ENCODE measurements at places on chromosomes 3 and 15.

GRCh38 chr15:68618394-68618793 lies 39.6 kb downstream of the CORO2B start:
- no peak for DNase-seq

- DNase-seq, result no peak
Observed at GRCh38 chr3:168475704-168476103, 380.0 kb upstream of the GOLIM4 start.

- no peak for DNase-seq
Observed at GRCh38 chr3:105398437-105398836, 31.7 kb downstream of the ALCAM start.

GRCh38 chr3:175593331-175593730 lies 734.2 kb downstream of the NAALADL2 start:
- no peak for DNase-seq

GRCh38 chr15:53536479-53537120 lies 222.9 kb downstream of the WDR72 start:
- no peak for DNase-seq

DNA sequence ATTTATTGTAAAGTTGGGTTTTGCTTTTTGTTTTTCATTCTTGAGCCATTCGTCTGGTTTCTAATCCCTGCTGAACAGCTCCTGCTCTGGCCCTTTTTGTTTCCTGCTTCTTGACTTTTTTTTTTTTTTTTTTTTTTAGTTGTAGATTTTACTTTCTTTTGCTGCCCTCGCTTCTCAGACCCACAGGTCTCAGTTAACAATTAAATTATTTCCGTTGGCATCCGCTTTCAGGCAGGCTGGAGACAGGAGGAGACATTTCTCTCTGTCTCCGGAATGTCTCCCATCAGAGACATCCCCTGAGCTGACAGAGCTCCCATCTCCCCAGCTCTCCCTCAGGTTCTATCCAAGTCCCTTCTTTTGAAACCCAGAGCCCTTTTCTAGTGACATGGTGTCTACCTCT lies 68.6 kb downstream of the SLC6A6 start:
- no peak for DNase-seq

DNA sequence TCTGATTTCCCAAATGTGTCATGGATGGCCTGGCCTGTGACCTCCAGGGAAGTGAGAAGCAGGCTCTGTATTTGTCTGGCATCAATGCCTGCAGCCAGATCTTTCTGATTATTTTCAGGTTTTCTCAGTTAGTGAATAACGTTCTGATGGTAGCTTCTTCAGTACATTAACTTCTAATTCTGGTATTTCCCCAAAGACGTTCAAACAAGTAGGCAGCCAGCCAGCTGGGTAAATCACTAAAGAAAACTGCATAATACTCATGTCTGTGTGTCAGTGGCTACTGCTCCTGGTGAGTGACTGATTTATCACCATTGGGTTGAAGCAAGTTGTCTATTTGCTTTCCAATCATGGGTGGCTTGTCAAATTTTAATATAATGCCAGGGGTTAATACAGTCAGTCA lies 162.6 kb upstream of the PFN2 start:
- no peak for DNase-seq

- DNase-seq, result no peak
Observed at GRCh38 chr3:114794894-114795630, 352.0 kb downstream of the ZBTB20 start.

- DNase-seq, result no peak
Observed at GRCh38 chr3:5301651-5302297, 114.3 kb downstream of the EDEM1 start.

DNA sequence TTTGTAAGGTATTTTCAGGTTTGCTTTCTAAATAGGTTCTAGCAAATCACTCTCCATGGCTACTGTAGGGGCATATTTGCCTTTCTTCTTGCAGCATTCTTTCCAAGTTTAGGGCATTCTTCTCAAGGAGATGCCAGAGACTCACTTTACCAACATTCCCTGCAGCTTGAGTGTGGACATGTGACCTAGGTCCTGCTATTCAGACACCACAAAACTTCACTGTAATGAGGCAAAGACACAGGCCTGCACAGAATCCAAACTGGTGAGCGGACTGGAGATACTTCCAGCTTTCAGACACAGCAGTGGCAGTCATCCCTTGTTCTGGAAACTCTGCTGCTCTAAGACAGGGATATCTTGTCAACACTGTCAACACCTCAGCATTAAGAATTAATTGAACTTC lies 146.4 kb upstream of the PFN2 start:
- no peak for DNase-seq

- no peak for DNase-seq
Observed at GRCh38 chr15:95280711-95281110, 1049.3 kb downstream of the MCTP2 start.

- no peak for DNase-seq
Observed at GRCh38 chr3:139522421-139522820, 17.1 kb downstream of the RBP1 start.

- DNase-seq, result peak; percentile 53
Observed at GRCh38 chr3:116863822-116864589, 154.4 kb downstream of the TUSC7 start.

- DNase-seq, result no peak
Observed at GRCh38 chr3:111238885-111239284, 167.3 kb downstream of the NECTIN3 start.

DNA sequence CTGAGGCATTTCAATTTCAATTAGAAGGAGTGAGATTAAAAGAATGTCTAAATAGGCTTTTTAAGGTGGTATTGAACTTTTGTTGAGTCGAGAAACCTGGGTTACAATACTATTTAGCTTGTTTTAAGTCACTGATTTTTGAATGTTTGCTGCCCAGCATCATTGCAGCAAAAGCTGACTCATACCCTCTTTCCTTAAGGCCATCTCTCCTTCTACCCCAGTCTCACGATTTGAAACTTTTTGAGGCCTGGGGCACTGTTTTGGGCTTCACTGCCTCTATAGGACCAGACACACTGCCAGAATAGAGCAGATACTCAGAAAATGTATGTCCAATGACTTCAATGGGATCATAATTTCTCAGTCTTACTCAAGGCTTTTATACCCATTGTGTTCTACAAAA lies 319.6 kb upstream of the TGFBR2 start:
- no peak for DNase-seq

DNA sequence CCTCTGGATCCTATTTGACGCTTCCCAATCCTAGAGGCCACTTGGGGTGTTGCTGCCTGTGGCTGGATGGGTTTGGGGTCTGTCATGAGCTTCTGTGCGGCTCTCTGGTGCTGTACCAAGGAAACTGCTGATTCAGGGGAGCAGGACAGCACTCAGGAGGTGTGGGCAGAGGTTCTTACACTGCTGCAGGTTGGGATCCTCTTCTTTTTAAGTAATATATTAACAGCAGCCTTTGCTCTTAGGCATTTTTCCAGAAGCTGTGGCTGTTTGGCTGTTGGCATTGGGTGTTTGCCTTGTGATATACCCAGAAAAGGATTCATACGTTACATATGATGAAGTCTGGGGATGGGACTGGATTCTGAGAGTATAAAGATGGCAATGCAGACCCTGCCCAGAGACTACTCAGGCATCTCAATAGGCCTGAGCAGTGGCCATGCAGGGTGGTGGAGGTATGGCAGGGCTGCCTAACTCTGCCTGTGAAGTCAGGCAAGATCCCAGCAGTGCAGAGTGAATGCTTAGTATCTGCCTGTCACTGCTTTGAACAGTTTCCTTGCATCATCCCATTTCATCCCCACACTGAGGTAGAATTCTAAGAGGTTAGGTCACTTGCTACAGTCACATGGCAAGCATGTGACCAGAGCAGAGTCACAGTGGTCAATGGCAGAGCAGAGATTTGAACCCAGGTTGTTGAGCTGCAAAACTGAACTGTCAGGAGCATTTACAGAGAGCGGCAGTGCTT lies 3.9 kb downstream of the ABHD6 start:
- DNase-seq, result no peak

DNA sequence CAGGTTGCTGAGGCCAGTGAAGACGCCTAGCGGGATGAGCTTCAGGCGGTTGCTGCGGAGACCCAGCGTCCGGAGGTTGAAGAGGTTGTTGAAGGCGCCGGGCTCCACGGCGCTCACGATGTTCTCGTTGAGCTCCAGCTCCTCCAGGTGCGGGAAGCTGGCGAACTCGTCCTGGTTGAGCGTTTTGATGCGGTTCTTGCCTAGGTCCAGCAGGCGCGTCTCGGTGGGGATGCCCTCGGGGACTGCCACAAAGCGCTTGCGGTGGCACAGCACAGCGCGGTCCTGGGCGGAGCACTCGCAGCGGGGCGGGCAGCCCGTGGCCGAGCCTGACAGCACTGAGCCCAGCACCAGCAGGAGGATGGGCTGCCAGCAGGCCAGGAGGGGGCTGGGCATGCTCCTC lies 17.2 kb downstream of the LINGO1 start:
- DNase-seq, result no peak

- no peak for DNase-seq
Observed at GRCh38 chr3:160163229-160163878, 61.9 kb upstream of the C3orf80 start.

- peak; percentile 22 for DNase-seq
Observed at GRCh38 chr3:127915115-127915936, at the start of gene KBTBD12. TSS of gene KBTBD12 (plus strand) at chr3:127915232. CDS start at chr3:127923062, 7,830 bp downstream.

DNA sequence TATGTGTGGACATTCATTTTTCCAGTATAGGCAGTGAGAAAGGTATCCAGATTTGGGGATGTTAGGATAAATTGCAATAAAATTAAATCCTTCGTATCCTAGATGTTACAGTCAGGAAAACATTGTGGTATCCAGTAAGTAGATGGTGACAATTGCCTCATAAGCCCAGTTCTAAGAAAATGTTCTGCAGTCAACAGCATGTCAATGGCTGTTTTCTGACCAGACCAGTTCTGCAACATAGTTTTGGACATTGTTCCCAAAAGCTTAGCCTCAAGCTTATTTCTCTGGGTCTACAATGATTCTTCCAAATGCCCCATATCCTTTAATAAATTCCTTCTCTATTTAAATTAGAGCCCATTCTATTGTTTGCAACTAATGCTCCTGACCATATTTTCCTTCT lies 480.7 kb downstream of the FHIT start:
- DNase-seq, result peak; percentile 16
